ENCODE measurements at places on chromosomes 11 and 22.

- no peaks in the 10 kb centered on the region for H3K36me3 ChIP-seq
- no peak overlapping the region for H3K27ac ChIP-seq
- peaks cover 11% of the 10 kb centered on the region for H3K4me1 ChIP-seq
- DNase-seq: no peak
- H3K27me3 ChIP-seq: no peaks in the 10 kb centered on the region
These were observed 1458.6 kb upstream of the TENM4 start for GRCh38 chr11:80899381-80899780.

- H3K27ac ChIP-seq: no peak overlapping the region
- H3K27me3 ChIP-seq: no peaks in the 10 kb centered on the region
- no peaks in the 10 kb centered on the region for H3K36me3 ChIP-seq
- H3K4me3 ChIP-seq: no peak overlapping the region
- H3K4me1 ChIP-seq: no peaks in the 10 kb centered on the region
These were observed 53.0 kb downstream of the LARGE1 start for GRCh38 chr22:33867118-33867866.

DNA sequence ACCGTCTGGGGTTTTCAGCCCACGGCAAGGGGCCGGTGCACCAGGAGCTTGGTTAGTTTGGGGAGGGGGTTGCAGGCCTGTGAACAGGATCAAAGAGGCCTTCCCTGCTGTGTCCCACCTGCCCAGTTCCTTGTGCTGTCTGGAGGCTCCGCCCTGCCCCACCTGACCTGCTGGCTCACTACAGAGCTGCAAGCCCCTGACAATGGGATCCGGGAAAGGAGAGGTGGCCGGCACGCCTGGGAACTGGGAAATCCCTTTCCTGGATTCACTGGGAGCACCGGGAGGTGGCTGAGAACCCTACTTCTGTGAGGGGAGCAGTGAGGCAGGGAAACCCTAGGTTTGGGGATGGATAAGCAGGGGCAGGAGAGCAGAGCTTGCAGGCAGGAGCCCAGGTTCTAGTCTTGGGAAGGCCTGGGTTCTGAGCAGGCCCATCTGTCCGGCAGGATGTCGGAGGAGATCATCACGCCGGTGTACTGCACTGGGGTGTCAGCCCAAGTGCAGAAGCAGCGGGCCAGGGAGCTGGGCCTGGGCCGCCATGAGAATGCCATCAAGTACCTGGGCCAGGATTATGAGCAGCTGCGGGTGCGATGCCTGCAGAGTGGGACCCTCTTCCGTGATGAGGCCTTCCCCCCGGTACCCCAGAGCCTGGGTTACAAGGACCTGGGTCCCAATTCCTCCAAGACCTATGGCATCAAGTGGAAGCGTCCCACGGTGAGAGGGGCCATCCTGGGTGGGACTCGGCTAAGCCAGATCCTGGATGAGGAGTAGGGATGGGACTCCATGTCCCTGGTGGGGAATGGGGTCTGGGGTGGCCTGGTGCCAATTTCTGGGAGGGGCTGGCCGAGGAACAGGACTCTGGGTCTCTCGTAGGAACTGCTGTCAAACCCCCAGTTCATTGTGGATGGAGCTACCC is 786 bp downstream of the CAPN1 start:
- H3K27me3 ChIP-seq: no peaks in the 10 kb centered on the region
- peaks cover 51% of the 10 kb centered on the region for H3K36me3 ChIP-seq
- DNase-seq: peak; percentile 54

GRCh38 chr11:123405123-123405592 is 24.9 kb upstream of the GRAMD1B start:
- no peaks in the 10 kb centered on the region for H3K4me1 ChIP-seq
- H3K27me3 ChIP-seq: no peaks in the 10 kb centered on the region
- H3K4me3 ChIP-seq: no peak overlapping the region
- H3K36me3 ChIP-seq: no peaks in the 10 kb centered on the region

DNA sequence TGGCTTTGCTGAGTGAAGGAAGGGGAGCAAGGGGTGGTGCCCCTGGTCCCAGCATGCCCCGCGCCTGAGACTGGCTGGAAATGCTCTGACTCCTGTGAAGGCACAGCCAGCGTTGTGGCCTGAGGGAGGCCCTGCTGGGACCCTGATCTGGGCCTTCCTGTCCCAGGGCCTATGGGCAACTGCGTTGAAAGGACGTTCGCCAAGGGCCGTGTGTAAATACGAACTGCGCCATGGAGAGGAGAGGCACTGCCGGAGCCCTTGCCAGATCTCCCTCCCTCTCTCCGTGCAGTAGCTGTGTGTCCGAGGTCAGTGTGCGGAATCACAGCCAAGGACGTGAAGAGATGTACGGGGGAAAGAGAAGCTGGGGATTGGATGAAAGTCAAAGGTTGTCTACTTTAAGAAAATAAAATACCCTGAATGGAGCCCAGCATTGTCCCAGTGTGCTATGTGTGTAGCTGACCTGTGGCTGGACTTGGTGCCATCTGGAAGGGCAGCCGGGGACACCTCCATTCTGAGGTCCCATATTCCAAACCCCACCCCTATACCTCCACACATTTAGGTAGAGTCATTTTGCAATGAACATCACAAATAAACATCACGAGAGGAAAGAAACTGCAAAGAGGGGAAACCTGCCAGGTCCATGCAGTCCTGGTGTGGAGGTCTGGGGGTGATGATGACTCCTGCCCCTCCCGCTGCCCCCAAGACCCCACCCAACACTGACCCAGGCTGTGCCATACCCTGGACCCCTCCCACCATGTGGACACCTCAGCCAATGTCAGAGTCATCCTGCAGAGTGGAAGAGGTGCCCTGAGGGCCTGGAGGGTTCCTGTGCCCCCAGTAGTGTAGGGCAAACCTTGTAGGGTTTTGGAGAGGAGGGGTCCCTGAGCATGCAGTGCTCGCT is 16.9 kb downstream of the RSPH14 start:
- no peak overlapping the region for H3K27ac ChIP-seq
- H3K4me3 ChIP-seq: no peak overlapping the region
- no peak for DNase-seq
- no peaks in the 10 kb centered on the region for H3K4me1 ChIP-seq

GRCh38 chr11:110565357-110566336 is 135.9 kb downstream of the FDX1 start:
- no peak overlapping the region for H3K4me3 ChIP-seq
- no peak for DNase-seq
- no peak overlapping the region for H3K27ac ChIP-seq
- peaks cover 4% of the 10 kb centered on the region for H3K27me3 ChIP-seq
- no peaks in the 10 kb centered on the region for H3K4me1 ChIP-seq
- no peaks in the 10 kb centered on the region for H3K36me3 ChIP-seq

DNA sequence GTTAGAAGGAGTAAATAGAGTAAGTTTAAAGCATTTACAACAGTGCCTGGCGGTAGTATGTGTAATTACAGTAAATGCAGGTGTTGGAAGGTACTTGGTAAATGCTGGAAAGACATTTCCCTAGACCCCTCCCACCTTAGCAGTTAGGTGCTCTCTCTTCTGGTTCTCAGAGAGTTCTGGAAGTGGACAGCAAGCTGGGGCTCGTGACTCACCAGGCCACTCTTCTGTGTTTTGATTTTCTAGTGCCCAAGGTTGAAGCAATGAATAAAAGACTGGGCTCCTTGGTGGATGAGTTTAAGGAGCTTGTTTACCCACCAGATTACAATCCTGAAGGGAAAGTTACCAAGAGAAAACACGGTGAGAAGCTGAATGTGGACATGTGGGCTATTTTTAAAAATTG is 27.6 kb downstream of the SNU13 start:
- peaks cover 80% of the 10 kb centered on the region for H3K36me3 ChIP-seq
- no peaks in the 10 kb centered on the region for H3K27me3 ChIP-seq
- no peak for DNase-seq
- no peak overlapping the region for H3K27ac ChIP-seq
- no peaks in the 10 kb centered on the region for H3K4me1 ChIP-seq

- H3K4me1 ChIP-seq: no peaks in the 10 kb centered on the region
- H3K27ac ChIP-seq: no peak overlapping the region
- no peaks in the 10 kb centered on the region for H3K27me3 ChIP-seq
- no peak for DNase-seq
- no peak overlapping the region for H3K4me3 ChIP-seq
These were observed 74.9 kb upstream of the DBX1 start for GRCh38 chr11:20235164-20235563.

- H3K4me1 ChIP-seq: peaks cover 31% of the 10 kb centered on the region
- H3K27ac ChIP-seq: peak overlapping the region; percentile 90
- H3K4me3 ChIP-seq: no peak overlapping the region
- DNase-seq: peak; percentile 96
These were observed 63.2 kb upstream of the RRAS2 start for GRCh38 chr11:14422052-14422813.

- no peaks in the 10 kb centered on the region for H3K27me3 ChIP-seq
- no peak overlapping the region for H3K4me3 ChIP-seq
- H3K4me1 ChIP-seq: no peaks in the 10 kb centered on the region
- peaks cover 21% of the 10 kb centered on the region for H3K36me3 ChIP-seq
- H3K27ac ChIP-seq: no peak overlapping the region
These were observed 22.8 kb downstream of the TMEM184B start for GRCh38 chr22:38249803-38250642.

DNA sequence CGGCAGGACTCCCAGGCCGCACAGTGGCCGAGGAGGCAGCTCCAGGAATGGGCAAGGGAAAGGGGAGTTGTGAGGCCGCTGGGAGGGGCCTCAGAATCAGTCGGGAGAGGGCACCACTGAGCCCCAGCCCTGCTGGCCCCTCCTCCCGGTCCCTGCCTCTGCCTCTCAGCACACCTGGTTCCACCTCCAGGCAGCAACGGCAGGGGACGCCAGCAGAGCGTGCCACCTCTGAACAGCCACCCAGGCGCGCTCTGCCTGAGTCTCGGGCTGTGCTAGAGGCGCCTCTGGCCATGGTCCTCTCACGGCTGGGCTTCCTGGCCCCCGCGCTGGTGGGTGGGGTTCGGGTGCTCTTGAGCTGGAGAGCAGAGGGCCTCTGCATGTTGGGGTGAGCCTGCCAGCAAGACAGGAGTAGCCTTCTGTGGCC is 33.0 kb downstream of the MOB2 start:
- no peaks in the 10 kb centered on the region for H3K4me1 ChIP-seq
- H3K4me3 ChIP-seq: no peak overlapping the region
- no peak for DNase-seq
- no peak overlapping the region for H3K27ac ChIP-seq
- no peaks in the 10 kb centered on the region for H3K27me3 ChIP-seq

DNA sequence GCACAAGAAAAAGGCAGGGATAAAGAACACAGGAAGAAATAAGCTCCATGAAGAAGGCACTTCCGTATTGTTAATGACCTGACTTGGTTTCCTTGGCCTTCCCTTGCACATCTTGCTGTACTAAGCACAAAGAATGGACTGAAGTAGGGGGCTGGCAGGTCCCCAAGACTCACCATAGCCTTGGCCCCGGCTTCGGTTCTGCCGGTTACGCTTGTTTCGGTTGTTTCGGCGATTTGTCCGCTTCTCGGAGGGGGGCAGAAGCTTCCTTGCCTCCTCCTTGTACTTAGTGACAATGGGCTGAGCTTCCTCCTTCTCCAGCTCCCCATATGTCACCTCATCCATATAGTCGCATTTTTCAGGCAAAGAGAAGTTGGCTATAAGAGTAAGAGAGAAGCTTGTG is 9.3 kb downstream of the GNG3 start:
- peaks cover 92% of the 10 kb centered on the region for H3K36me3 ChIP-seq
- no peak for DNase-seq
- no peak overlapping the region for H3K27ac ChIP-seq
- H3K27me3 ChIP-seq: no peaks in the 10 kb centered on the region

- no peak for DNase-seq
- H3K27ac ChIP-seq: no peak overlapping the region
- no peaks in the 10 kb centered on the region for H3K36me3 ChIP-seq
- H3K27me3 ChIP-seq: no peaks in the 10 kb centered on the region
These were observed 229.9 kb upstream of the PITPNB start for GRCh38 chr22:28148816-28149465.

DNA sequence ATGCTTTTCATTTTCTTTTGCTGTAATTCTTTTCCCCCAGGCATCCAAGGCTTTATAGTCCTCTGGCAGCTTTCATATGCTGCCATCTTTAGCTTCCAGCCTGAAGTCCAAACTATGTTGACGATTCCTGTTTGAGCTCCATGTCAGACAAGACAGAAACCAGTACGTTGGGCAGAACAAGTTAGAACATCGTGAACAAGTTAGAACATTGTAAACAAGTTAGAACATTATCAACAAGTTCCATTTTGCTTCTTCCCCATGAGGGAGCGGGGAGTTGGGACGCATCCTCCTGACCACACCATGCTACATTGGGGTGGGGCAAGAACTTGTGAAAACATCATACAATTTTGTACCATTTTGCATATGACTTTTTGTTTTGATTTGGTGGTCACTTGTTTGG is 23.9 kb downstream of the GLB1L2 start:
- H3K27me3 ChIP-seq: no peaks in the 10 kb centered on the region
- H3K4me1 ChIP-seq: no peaks in the 10 kb centered on the region
- H3K27ac ChIP-seq: no peak overlapping the region
- no peak for DNase-seq

- peak overlapping the region; percentile 99 for H3K27ac ChIP-seq
- no peak for DNase-seq
- no peak overlapping the region for H3K4me3 ChIP-seq
- H3K27me3 ChIP-seq: no peaks in the 10 kb centered on the region
These were observed 46.1 kb downstream of the MICAL2 start for GRCh38 chr11:12156301-12157140.

DNA sequence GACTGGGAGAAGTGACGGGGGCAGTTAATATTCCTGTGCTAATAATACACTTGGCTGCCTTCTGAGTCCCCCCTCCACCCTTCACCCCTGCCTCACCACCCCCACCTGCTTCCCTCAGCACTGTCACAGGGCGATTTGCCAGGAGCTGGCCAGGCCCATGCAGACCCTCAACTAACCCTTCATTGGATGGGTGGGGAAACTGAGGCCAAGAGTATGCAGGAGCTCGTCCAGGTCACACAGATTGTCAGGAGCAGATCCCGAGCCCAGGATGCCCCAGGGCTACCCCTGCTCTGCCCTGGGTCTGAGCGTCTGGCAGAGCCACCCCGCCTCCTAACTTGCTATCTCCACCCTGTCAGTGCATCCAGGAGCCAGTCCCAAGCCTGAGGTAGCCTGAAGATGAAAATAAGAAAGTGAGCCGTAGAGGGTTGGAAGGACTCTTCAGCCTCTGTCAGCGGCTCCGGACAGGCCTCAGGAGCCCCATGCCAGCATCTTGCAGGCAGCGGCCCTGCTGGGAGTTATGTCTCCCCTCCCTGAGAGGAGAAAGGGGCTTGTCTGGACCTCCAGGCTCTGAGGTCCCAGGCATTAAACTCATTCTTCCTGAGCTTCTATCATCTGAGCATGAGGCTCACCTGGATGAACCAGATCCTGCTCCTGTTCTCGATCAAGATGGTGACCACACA is 6.2 kb downstream of the TPBGL start:
- DNase-seq: peak; percentile 19
- no peaks in the 10 kb centered on the region for H3K4me1 ChIP-seq
- H3K27ac ChIP-seq: no peak overlapping the region

DNA sequence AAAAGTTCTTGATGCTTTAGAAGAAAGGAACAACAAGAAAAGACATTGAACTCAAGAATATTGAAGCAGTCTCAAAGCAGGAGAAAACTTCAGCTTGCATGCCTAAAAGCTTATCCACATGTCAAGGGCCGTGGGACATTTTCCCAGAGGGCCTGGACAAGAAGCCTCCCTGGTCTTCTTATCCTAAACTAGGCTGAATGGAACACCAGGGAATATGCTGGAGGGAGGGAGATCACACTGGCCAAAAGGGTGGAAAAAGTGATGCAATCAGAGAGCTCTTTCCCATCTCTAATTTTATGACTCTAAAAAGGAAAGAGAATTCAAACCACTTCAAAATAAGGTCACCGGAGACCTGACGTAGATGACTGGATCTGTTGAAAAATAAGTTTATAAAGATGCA is 107.2 kb downstream of the MPPED2 start:
- no peak overlapping the region for H3K27ac ChIP-seq
- H3K4me3 ChIP-seq: no peak overlapping the region
- H3K4me1 ChIP-seq: no peaks in the 10 kb centered on the region
- no peaks in the 10 kb centered on the region for H3K36me3 ChIP-seq
- DNase-seq: no peak
